Thoracic aorta endothelial cell (primary cell): ENCODE measurements at places on chromosomes 1 and 21. TPM values are rescaled to one million over a fixed set of nuclear protein-coding genes. Genes with fewer than 3 reads are reported as not detected.

The CFAP126 gene
- not detected in 2 replicates for total RNA-seq

The ZFP69B gene
- 3.7 and 4.5 TPM in 2 replicates for total RNA-seq

The MIXL1 gene
- total RNA-seq, result 0.13 and 0.14 TPM in 2 replicates

The HES4 gene
- 9.4 and 9.9 TPM in 2 replicates for total RNA-seq

The FOXD3 gene
- not detected in 2 replicates for total RNA-seq

The THEM5 gene
- not detected in 2 replicates for total RNA-seq

The CRP gene
- total RNA-seq, result 0.29 TPM in 1 of 2 replicates, not detected in the other

The BARHL2 gene
- not detected in 2 replicates for total RNA-seq

The SPATA1 gene
- total RNA-seq, result 0.36 and 1.1 TPM in 2 replicates

The CACHD1 gene
- 5.7 and 11.1 TPM in 2 replicates for total RNA-seq

The AKR7A3 gene
- 0.40 and 0.43 TPM in 2 replicates for total RNA-seq

The GSTM5 gene
- 0.40 TPM in 1 of 2 replicates, not detected in the other for total RNA-seq

The GRIK3 gene
- not detected in 2 replicates for total RNA-seq

The SELE gene
- total RNA-seq, result 0.57 and 2.7 TPM in 2 replicates

The RGS18 gene
- not detected in 2 replicates for total RNA-seq

The ESRRG gene
- total RNA-seq, result not detected in 2 replicates

The SZT2 gene
- total RNA-seq, result 31.6 and 38.9 TPM in 2 replicates

The NKAIN1 gene
- total RNA-seq, result 0.07 TPM in 1 of 2 replicates, not detected in the other

The RIPPLY3 gene
- total RNA-seq, result not detected in 2 replicates

The CELA2B gene
- total RNA-seq, result not detected in 2 replicates

The CELA3B gene
- 0.40 TPM in 1 of 2 replicates, not detected in the other for total RNA-seq

The CASQ1 gene
- not detected in 2 replicates for total RNA-seq

The GCSAML gene
- not detected in 2 replicates for total RNA-seq

The AGMAT gene
- 0.93 and 2.3 TPM in 2 replicates for total RNA-seq

The ALG14 gene
- total RNA-seq, result 1.5 and 2.1 TPM in 2 replicates

The NGF gene
- total RNA-seq, result not detected in 2 replicates

The MYOG gene
- total RNA-seq, result not detected in 2 replicates

The LCE1B gene
- total RNA-seq, result 0.22 TPM in 1 of 2 replicates, not detected in the other

The BMP8A gene
- total RNA-seq, result 0.14 TPM in 1 of 2 replicates, not detected in the other

The BROX gene
- 63.0 and 78.9 TPM in 2 replicates for total RNA-seq

The KLF17 gene
- not detected in 2 replicates for total RNA-seq

The MATN1 gene
- under 0.01 and 0.13 TPM in 2 replicates for total RNA-seq

The CBR1 gene
- 71.8 and 73.1 TPM in 2 replicates for total RNA-seq

The RHD gene
- not detected in 2 replicates for total RNA-seq

The NCF2 gene
- not detected in 2 replicates for total RNA-seq

The GPX7 gene
- 7.3 and 13.4 TPM in 2 replicates for total RNA-seq

The RGS13 gene
- not detected in 2 replicates for total RNA-seq

The TMEM50A gene
- total RNA-seq, result 153 and 174 TPM in 2 replicates

The CCDC181 gene
- total RNA-seq, result 1.1 and 2.1 TPM in 2 replicates

The LDLRAD1 gene
- total RNA-seq, result not detected in 2 replicates

The SVBP gene
- 12.2 and 14.8 TPM in 2 replicates for total RNA-seq

The PADI4 gene
- not detected in 2 replicates for total RNA-seq

The SLC35A3 gene
- total RNA-seq, result 44.1 and 44.7 TPM in 2 replicates

The FCMR gene
- total RNA-seq, result 0.14 TPM in 1 of 2 replicates, not detected in the other

The CFHR2 gene
- not detected in 2 replicates for total RNA-seq

The FCRL4 gene
- total RNA-seq, result not detected in 2 replicates

The PLPP3 gene
- total RNA-seq, result 34.4 and 46.2 TPM in 2 replicates

The LIN28A gene
- not detected in 2 replicates for total RNA-seq

The BTBD8 gene
- total RNA-seq, result 2.1 and 2.9 TPM in 2 replicates

The PLCH2 gene
- under 0.01 and 0.07 TPM in 2 replicates for total RNA-seq
